ENCODE measurements at places on chromosomes 4 and X. TPM values are rescaled to one million over a fixed set of nuclear protein-coding genes. Genes with fewer than 3 reads are reported as not detected.

DNA sequence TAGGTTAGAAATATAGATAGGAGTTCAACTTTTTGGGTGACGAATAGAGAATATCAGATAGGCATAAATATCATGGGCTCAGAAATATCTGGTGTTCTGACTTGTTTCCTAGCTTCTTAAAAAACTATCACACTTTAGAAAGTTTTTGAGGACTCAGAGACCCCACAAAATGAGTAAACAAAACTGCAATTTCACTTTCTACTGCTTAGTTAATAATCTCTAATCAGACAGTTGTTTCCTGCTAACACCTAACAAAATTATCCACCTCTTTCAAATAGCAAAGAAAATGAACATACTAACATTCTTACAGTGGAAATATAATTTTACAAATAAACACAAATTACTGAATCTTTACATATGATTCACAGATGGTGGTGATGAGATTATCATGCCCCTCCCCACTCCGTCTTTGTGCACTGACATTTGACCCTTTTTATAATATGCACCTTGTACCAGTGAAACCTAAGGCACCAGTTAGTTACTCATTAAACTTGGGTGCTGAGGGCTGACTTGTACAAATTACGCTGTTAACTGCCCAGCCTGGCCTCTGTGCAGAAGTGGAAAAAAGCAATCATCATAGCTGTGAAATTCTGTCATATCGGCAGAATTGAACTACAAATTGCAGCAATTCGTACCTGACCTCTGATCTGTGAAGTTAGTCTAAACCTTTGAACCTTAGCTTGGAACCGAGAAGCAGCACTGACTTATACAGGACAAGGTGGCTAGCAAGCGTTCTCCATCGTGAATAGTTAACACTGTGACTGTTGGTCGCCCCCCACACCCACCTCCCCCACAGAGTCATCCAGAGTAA is 138.7 kb downstream of the CHRNA9 start:
- no peak for DNase-seq

DNA sequence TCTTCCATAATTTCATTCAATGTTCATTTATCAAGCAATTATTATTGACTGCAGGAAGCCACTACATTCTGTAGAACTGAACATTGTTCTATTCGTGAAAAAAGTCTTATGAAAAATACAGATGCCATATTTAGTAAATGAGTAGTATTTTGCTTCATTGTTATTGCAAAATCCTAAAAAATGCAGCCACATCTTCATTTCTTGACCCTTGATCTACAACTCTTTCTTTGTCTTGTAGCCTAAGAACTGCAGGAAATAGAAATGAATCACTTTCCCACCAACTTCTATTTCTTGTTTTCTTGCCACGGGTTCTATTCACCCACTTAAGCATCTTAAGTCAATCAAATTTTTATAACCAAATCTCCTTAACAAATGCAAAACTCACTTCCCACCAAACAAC is 63.3 kb downstream of the KCNIP4 start:
- no peak for DNase-seq

GRCh38 chr4:19748519-19749479 is 502.9 kb upstream of the SLIT2 start:
- no peak for DNase-seq

The HTN3 gene
- total RNA-seq = not detected

DNA sequence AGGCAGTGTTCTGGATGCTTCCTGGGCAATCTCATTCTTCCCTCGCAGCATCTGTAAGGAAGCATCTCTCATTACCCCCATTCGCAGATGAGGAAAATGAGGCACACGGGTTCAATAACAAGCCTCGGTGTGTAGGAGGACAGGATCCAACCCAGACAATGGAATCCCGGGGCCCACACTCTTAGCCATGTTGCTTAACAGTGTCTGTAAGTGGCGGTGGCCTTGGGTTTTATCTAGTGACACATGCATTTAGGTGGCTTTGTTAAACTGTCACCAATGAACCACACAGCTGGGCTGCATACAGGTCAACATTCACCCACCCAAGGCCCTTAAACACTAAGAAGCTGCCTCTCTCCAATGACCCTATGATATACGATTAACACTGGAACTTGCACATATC is 22.6 kb downstream of the RELL1 start:
- DNase-seq = no peak

The C4orf50 gene
- total RNA-seq = not detected

DNA sequence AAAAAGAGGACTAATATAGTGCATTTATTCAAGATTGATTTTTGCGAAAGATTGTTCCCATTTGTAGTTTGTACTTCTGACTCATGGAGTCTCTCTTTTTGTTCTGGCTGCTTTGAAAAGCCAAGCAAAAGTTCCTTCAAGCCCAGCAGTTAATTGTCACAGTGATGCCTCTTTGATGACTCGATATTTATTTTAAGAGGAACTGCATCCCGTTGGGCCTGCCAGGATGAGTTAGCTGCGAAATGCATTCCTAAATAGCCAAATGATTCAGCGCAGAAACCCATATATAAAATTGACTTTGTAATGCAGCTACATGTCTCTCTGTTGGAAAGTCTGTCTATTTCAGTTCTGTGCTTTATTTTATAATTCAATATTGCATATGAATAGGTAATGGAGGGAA is 295.1 kb downstream of the GBA3 start:
- DNase-seq = no peak

DNA sequence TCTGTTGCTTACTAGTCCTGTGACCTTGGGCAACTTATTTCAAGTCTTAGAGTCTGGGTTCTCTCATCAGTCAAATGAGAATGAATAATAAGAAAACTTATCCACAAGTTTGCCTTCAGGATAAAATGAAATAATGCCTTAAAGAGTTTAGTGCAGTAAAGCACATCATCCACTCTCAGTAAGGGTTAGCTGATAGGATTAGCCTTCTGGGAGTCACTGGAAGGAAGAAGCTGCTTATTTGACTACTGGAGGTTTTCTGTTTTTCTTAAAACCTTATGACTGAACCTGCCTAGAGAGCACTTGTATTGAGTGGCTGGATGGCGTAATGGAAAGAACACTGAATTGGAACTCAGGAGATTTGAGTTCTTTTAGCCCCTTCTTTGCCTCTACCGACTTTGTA is 1.8 kb downstream of the RNF128 start:
- no peak for DNase-seq
